Brain (organoid and tissue), 16 donors: ENCODE measurements at places on chromosomes 7 and 10. TPM values are rescaled to one million over a fixed set of nuclear protein-coding genes. Genes with fewer than 3 reads are reported as not detected.

The NPTX2 gene
- 90.5 TPM for polyA plus RNA-seq

The MYH16 gene
- not detected for polyA plus RNA-seq

The SEPHS1 gene
- 124 TPM for polyA plus RNA-seq

The LBX1 gene
- polyA plus RNA-seq: not detected

The RBP4 gene
- polyA plus RNA-seq: 22.2 TPM

The GRM8 gene
- polyA plus RNA-seq: 11.8 TPM

The PAX4 gene
- not detected for polyA plus RNA-seq

The GATA3 gene
- polyA plus RNA-seq: not detected

The RSU1 gene
- polyA plus RNA-seq: 91.7 TPM

The TMEM178B gene
- 24.3 TPM for polyA plus RNA-seq

The CRTAC1 gene
- 18.8 TPM for polyA plus RNA-seq

The FAM171A1 gene
- polyA plus RNA-seq: 78.6 TPM

The SEC61A2 gene
- polyA plus RNA-seq: 27.0 TPM

The CXCL12 gene
- 11.5 TPM for polyA plus RNA-seq

The ERVW-1 gene
- not detected for polyA plus RNA-seq

The PVRIG gene
- 0.22 TPM for polyA plus RNA-seq

The TMEM176A gene
- polyA plus RNA-seq: 19.5 TPM

The CPA4 gene
- 0.34 TPM for polyA plus RNA-seq

The SPACDR gene
- polyA plus RNA-seq: 1.6 TPM

The TECPR1 gene
- polyA plus RNA-seq: 32.5 TPM

The THSD7A gene
- 1.3 TPM for polyA plus RNA-seq

The CADPS2 gene
- 27.2 TPM for polyA plus RNA-seq

The TSPAN12 gene
- 0.98 TPM for polyA plus RNA-seq

The CACNB2 gene
- polyA plus RNA-seq: 2.9 TPM

The DPCD gene
- 38.6 TPM for polyA plus RNA-seq

The SMO gene
- polyA plus RNA-seq: 6.1 TPM

The LDB3 gene
- polyA plus RNA-seq: 14.4 TPM

The LRRTM3 gene
- 0.85 TPM for polyA plus RNA-seq

The SEMA3C gene
- polyA plus RNA-seq: 3.3 TPM

The TMEM196 gene
- 0.27 TPM for polyA plus RNA-seq

The WNT8B gene
- polyA plus RNA-seq: 0.80 TPM

The RNF32 gene
- polyA plus RNA-seq: 0.92 TPM
